ENCODE measurements at places on chromosomes 1 and 21. TPM values are rescaled to one million over a fixed set of nuclear protein-coding genes. Genes with fewer than 3 reads are reported as not detected.

DNA sequence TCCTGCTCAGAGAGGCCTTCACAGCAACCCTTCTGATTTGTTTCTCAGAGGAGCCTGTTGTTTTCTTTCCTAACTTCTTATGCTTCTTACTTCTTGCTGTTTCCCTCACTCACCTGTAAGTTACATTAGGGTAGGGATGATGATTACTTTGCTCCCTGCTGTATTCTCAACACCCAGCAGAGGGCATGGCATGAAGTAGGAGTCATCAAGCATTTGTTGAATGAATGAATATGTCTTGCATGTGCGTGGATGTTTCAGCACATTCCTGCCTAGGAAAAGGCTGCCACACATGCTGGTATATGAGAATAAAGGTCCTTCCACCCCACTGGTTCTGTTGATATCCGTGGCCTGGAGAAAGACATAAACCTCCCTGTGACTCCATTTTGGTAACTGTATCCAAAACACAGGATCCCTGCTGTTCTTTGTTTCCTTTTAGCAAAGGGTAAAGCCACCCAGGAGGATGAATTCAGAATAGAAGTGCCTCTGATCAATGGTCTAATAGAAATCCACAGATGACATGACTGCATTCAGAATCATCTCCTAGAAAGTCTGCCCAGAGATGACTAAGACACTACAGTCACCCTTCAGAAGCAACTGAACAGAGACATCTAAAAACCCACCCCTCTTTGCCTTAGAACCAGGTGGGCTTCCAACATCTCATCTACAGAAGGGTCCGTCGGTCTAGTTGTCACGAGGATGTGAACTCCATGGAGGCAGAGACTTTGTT lies 168.8 kb downstream of the ZSCAN20 start:
- no peak overlapping the region for H3K4me3 ChIP-seq
- no peak overlapping the region for H3K27ac ChIP-seq
- DNase-seq = no peak
- no peaks in the 10 kb centered on the region for H3K36me3 ChIP-seq
- no peaks in the 10 kb centered on the region for H3K4me1 ChIP-seq
- no peaks in the 10 kb centered on the region for H3K27me3 ChIP-seq

Gene BARHL2
- 6.3 TPM for total RNA-seq

Gene SPATA21
- total RNA-seq = 6.0 TPM

- no peaks in the 10 kb centered on the region for H3K36me3 ChIP-seq
- H3K4me3 ChIP-seq = no peak overlapping the region
- no peaks in the 10 kb centered on the region for H3K27me3 ChIP-seq
Observed at GRCh38 chr21:39686646-39687468, 58.1 kb upstream of the IGSF5 start.

Gene PTAFR
- total RNA-seq = 1.7 TPM

Gene ICOSLG
- total RNA-seq = 2.4 TPM

Gene ELAPOR1
- total RNA-seq = 47.8 TPM

DNA sequence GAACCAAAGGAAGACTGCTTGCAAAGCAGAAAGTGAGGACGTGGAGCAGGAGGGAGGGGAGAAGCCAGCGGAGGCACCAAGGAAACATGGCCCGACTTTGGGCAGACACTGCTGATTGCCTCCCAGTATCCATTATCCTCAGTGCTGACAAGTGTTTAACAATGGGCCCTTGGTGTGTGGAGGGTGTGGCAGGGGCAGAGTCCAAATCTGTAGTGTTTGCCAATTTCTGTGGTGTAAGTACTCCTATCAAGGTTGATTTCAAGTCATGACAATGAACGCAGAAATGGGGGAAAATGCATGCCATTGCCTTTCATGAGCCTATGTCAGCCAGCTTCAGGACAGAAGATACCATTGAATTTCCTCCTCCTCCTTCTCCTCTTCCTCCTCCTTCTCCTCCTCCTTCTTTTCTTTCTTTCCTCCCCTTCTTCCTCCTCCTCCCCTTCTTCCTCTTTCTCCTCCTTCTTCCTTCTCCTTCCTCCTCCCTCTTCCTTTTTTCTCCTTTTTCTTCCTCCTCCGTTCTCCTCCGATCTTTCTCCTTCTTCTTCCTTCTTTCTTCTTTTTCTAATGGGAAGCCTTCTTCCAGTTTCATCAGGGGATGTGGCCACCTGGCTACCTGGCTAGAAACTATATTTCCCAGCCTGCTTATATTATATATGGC lies 10.3 kb upstream of the PHC2 start:
- no peaks in the 10 kb centered on the region for H3K27me3 ChIP-seq
- DNase-seq = no peak
- peaks cover 5% of the 10 kb centered on the region for H3K4me1 ChIP-seq
- no peak overlapping the region for H3K27ac ChIP-seq
- H3K4me3 ChIP-seq = no peak overlapping the region

- no peak overlapping the region for H3K4me3 ChIP-seq
- H3K27ac ChIP-seq = no peak overlapping the region
- no peaks in the 10 kb centered on the region for H3K27me3 ChIP-seq
Observed at GRCh38 chr1:152225678-152226077, 1.7 kb upstream of the HRNR start.

Gene EPHA8
- 5.2 TPM for total RNA-seq

DNA sequence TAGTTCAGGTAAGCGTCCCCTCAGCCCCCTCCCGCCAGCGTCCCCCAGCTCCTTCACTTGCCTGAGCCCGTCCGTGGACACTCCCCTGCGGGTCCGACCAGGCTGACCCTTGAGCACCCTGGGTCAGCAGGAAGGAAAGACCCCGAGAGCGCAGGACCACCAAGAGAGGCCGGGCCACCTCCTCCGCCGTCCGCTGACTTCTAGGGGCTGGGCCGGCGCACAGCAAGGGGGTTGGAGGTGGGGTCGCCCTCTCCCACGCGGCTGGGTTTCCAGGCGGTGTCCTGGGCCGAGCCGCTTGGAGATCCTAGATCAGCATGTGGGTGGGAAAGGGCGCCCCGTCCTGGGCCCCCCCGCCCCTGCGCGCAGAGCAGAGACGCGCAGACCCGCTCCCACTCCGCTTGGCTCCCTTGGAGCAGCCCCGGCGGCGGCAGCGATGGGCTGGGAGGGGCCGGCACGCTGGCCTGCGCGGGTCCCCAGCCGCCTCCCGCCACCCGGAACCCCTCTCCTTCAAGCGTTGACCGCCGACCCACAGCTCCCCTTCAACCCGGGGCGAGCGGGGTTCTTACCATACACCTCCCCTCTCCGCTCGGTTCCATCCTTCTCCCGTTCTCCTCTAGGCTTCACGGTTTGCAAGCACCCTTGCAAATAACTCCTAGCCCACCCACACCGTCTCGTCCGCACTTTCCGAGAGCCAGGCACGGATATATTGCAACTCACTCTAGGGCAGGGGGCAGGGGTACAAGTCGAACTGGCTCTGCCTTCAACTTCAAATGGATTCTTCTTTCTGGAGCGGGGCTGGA lies 7.5 kb downstream of the KNCN start:
- H3K4me1 ChIP-seq = no peaks in the 10 kb centered on the region
- no peak for DNase-seq
- no peaks in the 10 kb centered on the region for H3K27me3 ChIP-seq
- peak overlapping the region; percentile 53 for H3K4me3 ChIP-seq
- H3K27ac ChIP-seq = no peak overlapping the region

GRCh38 chr1:26126321-26127084 lies 14.9 kb downstream of the PDIK1L start:
- H3K36me3 ChIP-seq = no peaks in the 10 kb centered on the region
- H3K4me3 ChIP-seq = no peak overlapping the region
- no peaks in the 10 kb centered on the region for H3K27me3 ChIP-seq
- DNase-seq = no peak

DNA sequence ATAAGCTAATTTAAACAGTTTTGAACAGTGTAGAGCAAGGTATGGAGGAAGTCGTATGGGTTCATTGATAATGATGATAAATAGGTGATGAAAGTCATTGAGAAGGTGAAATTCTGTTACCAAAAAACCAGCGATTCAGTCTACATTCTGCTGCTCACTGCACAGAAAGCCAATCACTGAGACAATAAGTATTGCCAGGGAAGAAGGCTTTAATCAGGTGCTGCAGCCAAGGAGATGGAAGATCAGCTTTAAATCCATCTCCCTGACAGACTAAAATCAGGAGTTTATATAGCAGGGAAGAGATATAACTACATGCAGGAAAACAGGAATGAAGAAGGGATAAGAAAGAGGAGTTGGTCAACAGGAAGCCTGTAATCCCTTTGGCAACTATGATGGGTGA lies 361.3 kb upstream of the C1orf174 start:
- H3K27ac ChIP-seq = no peak overlapping the region
- H3K27me3 ChIP-seq = no peaks in the 10 kb centered on the region
- no peak overlapping the region for H3K4me3 ChIP-seq
- H3K4me1 ChIP-seq = no peaks in the 10 kb centered on the region
- DNase-seq = no peak
- no peaks in the 10 kb centered on the region for H3K36me3 ChIP-seq

DNA sequence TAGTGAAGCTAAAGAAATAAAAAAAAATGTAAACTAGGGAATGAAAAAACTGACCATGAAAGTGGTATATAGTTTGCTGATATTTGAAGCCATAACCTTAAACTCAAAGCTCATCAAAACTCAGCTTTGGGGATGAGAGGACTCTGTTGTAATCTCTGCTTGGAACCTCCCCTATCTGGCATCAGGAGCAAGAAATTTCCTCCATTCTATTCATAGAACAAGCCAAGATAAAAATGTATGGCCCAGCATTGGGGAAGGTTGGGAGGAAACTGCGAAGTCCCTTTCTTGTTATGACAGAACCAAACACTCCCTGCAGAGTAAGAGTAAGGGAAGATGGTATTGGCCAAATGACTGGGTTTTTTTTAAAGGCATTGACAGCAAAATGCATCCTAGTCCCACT lies 35.6 kb downstream of the MCOLN2 start:
- no peaks in the 10 kb centered on the region for H3K36me3 ChIP-seq
- no peak overlapping the region for H3K4me3 ChIP-seq
- no peak overlapping the region for H3K27ac ChIP-seq
- no peak for DNase-seq

Gene CLIC6
- total RNA-seq = 0.16 TPM

Gene SZRD1
- total RNA-seq = 57.9 TPM

DNA sequence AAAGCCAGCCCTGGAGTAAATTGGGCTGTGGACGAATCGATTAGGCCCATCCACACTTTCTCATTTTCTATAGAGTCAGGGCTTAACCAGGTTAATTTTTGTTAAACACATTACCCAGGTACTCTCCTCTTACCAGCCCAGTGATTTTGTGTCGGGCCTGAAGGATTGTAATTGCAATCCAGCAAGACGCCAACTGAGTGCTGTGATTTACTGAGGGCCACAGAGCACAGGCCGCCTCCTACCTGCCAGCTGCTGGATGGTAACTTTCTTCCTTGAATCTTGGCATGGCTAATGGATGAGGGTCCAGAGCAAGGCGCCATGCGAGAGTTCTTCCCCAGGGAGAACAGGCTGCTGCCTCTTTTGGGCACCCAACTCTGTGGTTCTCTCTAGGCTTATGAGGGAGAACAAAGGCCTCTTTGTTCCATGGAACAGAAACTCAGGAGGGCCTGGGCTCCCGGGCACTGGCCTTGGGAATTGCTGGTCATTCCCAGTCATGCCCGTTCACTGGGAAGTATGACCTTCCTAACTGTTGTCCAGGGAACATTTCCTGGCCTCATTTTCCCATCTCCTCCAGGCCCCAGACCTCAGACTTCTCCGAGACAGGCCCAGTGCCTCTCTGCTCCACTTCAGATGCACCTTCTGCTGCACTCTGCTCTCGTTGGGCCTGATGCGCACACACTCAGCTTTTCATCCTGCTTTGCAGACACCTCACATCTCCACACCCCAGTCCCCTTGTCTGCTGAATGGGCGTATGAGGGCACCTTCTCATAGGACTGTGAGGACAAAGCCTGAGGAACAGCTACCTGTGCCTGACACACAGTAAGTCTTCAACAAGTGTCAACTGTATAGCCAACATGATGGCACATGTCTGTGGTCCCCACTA lies 57.3 kb downstream of the SYF2 start:
- no peak for DNase-seq
- H3K4me3 ChIP-seq = no peak overlapping the region
- H3K4me1 ChIP-seq = no peaks in the 10 kb centered on the region
- H3K36me3 ChIP-seq = no peaks in the 10 kb centered on the region
- H3K27ac ChIP-seq = no peak overlapping the region

- no peaks in the 10 kb centered on the region for H3K36me3 ChIP-seq
- H3K4me3 ChIP-seq = no peak overlapping the region
- H3K4me1 ChIP-seq = no peaks in the 10 kb centered on the region
Observed at GRCh38 chr1:51097171-51097570, 4.9 kb upstream of the C1orf185 start.

Gene AKNAD1
- total RNA-seq = 8.1 TPM

Gene G0S2
- total RNA-seq = 73.5 TPM

- no peaks in the 10 kb centered on the region for H3K36me3 ChIP-seq
- DNase-seq = no peak
- no peak overlapping the region for H3K27ac ChIP-seq
- no peaks in the 10 kb centered on the region for H3K27me3 ChIP-seq
- no peaks in the 10 kb centered on the region for H3K4me1 ChIP-seq
- no peak overlapping the region for H3K4me3 ChIP-seq
Observed at GRCh38 chr21:22062472-22063139, 1064.4 kb downstream of the NCAM2 start.

Gene RPE65
- not detected for total RNA-seq

Gene SV2A
- total RNA-seq = 1.7 TPM

DNA sequence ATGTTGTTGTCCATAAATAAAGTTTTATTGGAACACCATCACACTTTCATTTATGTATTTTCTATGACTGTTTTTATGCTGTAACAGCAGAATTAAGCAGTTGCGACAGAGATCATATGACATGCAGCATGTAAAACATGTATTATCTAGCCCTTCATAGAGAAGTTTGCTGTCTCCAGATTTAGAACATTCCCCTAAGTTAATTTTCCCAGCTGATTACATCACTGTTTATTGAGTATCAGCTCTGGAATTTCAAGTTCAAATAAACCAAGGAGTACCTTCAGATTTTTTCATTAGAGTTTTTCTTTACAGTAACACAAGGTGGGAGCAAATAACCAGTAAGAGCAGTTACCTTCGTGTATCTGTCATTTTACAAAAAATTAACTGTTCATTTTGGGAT lies 792.8 kb downstream of the USP25 start:
- H3K4me3 ChIP-seq = no peak overlapping the region
- no peaks in the 10 kb centered on the region for H3K36me3 ChIP-seq

Gene LRRC3
- 11.8 TPM for total RNA-seq

DNA sequence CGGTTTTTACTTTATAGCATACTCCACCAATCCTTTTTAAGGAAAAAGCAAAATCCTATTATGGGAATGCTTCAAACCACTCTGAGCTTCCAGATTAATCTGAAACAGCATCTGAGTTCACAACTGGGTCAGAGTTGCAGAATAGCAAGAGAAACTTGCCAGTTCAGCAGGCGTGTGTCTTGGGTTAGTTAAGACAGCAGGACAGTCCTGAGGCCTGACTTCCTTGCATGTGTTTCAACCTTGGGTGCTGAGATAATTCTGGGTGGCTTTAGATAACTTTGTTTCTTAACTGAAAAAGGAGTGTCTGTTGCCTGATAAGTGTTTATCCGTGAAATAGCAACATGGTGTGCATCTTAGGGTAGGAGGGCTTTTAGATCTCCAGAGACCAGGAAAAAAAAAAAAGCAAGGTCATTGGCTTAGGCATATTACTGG lies 169.2 kb downstream of the DHRS3 start:
- H3K4me1 ChIP-seq = peaks cover 60% of the 10 kb centered on the region
- DNase-seq = peak; percentile 82
- H3K4me3 ChIP-seq = no peak overlapping the region
- peak overlapping the region; percentile 77 for H3K27ac ChIP-seq

Gene DEDD
- 53.8 TPM for total RNA-seq

Measured in testis (tissue), 5 donors.